ENCODE measurements at places on chromosomes 2 and 18.

DNA sequence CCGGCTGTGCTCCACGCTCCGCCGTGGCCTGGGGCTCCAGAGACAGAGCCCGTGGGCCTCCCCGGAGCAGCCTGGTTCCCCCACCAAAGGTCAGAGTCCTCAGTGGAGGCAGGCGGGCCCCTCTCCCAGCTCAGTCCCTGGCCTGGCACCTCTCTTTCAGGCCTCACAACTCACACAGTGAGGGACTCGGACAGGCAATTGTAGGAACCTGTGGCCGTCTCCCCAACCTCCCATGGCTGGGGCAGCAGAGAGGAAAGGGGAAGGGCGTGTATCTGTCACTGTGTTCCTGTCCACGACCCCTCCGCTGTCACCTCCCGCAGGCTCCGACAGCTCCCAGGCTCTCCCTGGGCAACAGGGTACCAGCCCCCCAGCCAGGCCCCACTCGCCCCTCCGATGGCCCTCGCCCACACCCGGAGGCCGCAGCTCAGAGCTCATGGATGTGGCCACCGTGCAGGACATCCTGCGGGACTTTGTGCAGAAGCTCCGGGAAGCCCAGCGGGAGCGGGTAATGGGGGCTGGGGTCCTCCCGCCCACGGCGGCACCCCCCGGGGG is 32.4 kb upstream of the SNED1 start:
- DNase-seq = no peak

GRCh38 chr2:31956312-31956711 is 54.5 kb downstream of the MEMO1 start:
- DNase-seq = no peak

- DNase-seq = no peak
Measured at GRCh38 chr18:9796935-9797549, 88.7 kb upstream of the TXNDC2 start.

DNA sequence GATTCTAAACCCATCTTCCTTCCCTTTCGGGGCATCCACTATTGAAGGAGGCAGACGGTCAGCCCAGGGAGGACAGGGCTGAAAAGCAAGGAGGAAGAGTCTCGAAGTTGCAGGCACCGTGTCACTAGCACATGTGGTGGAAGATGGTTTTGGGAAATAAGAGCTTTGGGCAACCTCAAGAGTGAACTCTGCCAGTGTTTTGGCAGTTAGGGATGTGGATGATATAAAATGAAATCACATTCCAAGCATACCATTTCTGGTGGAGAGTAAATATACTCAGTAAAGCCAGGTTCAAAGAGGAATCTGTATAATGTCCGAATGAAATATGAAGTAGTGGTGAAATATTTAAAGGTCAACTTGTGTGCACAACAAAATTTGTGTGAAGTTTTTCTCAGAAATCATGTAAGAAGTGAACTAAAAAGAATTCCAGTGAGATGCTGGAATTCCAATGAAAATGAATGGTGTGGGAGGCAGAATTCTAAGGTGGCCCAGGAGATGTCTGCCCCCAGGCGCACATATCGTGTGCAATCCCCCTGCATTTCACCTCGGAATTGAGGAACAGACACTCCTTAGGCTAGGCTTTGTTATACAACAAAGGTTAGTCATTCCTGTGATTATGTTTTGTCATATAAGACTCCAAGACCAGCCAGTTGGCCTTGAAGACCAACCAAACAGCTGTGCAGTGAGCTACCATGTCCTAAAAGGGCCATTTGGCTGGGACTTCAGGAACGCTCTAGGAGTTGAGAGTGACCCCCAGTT is 147.1 kb downstream of the SH3BP4 start:
- DNase-seq = no peak

GRCh38 chr2:101305035-101305434 is 3.5 kb downstream of the RNF149 start:
- DNase-seq = no peak

DNA sequence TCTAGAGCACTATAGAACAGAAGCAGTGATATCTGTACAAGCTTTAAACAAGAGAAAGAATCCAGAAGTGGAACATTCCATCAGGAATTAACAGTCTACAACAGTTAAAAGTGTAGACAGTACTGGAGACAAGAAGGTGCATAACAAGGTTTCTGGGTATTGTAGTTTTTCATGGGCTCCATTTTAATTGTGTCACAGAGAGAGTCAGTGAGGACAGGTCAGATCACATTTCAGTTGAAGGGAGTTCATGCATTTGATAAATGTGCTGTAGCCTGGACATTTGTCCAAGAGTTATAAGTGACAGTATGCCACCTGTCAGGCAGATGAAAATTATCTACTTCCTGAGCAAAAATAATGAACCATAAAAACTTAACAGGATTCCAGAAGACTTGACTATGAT is 328.6 kb downstream of the CNTNAP5 start:
- DNase-seq = no peak

GRCh38 chr2:156345582-156345981 is 13.1 kb upstream of the NR4A2 start:
- DNase-seq = no peak

DNA sequence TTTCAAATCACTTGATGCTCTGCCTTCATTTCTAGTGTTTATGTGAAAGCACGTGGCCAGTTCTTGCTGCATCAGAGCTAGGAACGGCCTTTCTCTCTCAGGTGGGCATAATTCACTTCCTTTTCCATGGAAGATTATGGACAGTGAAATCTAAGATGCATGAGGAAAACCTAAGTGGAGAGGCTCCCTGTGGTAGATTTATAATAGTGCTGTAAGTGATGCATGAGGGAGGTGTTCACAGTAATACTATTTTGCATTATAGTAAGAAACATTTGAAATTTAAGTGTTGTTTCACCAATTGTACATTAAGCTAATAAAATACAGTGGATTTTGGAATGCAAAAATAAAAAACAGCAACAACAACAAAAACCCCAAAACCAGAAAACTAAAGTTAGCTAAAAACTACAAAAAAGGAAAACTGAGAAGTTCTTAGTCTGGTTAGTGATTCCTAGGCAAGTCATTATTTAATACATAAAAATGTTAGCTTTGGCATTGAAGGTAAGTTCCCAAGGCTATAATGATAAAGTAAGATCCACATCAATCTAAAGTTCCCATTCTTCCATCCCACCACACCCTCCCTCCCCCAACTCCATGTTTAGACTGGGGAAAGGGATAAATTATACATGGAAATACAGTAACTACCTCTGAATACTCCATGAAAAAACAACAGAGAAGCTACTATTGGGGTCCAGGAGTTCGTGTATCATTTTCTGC is 153.9 kb downstream of the NAPG start:
- DNase-seq = no peak

DNA sequence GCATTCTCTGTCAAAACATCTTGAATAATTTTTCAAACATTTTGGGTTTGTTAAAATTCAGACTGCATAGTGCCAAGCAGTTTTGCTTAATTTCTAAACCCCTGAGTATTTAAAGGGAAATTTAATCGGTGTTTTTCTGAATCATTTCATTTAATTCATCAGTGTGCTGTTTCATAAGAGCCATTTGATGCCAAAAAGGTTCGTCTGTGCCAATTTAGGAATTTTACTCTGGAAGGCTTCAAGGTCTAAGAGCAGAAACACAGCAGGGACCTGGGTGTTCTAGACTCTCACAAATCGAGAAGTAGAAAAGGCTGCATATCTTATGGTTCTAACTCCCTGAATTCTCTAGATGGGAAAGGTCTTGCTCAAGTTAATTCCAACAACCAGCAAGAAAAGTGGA is 311.9 kb upstream of the NT5C1B start:
- no peak for DNase-seq

DNA sequence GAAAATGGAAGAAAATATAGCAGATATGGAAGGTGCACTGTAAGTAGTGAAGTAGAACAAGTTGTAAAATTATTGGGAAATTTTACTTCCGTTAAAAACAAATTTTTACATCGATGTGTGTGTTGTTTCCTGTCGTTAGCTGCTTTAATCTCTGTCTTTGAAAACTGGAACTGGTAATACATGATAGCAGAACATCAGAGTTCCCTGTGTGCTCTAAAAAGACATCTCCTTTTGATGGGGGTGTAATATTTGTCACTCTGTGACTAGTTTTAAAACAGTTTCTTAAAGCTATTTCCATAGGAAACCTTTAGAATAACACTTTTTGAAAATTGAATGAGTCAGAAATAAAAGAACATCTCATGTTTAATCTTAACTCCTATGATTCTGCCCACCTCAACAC is 43.5 kb downstream of the COX7A2L start:
- DNase-seq = no peak

GRCh38 chr18:35811896-35812295 is 160.6 kb upstream of the RMP24 start:
- no peak for DNase-seq

DNA sequence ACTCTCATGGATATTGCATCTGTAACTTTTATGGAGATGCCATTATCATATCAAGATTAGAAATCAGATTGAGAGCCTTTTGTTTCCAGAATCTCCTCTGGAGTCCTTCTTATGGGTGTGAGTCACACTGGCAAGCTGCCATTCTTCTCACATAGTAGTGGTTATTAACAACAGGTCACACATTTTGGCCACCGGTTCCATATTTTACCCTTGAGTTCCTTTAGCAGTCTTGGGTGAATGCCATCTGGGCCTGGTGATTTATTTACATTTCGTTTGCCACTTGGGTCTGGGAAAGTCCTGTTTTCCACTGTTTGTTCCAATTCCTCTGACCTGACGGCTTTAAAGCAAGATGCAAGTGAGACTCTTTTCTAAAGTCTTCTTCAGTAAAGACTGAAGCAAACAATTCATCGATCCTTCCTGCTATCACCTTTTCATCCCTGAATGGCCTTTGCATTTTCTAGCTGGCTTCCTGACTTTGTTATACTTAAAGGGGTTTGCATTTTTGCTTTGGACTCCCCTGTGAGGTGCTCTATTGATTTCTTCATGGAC is 80.5 kb upstream of the CAVIN2 start:
- DNase-seq = no peak

DNA sequence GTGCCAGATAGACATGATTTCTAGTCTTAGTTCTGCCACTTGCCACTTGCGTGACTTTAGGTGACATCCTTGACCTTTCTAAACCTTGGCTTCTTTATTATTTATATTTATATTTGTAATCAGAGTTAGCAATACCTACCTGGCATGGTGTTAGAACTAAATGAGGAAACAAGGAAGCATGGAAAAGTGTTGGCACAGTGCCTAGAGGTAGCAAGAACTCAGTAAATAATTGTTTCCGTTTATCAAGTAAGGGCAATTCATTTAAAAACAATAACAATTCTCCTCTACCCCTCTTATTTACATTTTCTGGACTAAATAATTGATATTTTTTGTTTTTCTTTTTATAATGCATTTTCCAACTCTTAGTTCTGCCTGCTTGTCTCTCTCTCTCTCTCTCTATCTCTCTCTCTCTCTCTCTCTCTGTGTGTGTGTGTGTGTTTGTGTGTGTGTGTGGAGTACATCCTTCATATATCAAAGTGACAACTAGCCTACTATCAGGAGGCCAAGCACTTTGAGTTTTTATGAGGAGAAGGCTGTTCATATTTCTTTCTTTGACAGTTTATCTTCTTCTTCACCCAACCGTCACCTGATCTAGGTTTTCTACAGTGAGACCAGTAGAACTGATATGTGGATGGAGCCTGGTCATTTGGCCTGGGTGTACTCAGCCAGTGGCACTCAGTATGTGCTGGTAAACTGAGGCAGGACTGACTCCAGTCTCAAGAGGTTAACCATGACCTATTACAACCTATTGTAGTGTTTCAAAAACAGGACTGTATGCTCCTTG is 134.5 kb downstream of the LRRTM1 start:
- DNase-seq = no peak

DNA sequence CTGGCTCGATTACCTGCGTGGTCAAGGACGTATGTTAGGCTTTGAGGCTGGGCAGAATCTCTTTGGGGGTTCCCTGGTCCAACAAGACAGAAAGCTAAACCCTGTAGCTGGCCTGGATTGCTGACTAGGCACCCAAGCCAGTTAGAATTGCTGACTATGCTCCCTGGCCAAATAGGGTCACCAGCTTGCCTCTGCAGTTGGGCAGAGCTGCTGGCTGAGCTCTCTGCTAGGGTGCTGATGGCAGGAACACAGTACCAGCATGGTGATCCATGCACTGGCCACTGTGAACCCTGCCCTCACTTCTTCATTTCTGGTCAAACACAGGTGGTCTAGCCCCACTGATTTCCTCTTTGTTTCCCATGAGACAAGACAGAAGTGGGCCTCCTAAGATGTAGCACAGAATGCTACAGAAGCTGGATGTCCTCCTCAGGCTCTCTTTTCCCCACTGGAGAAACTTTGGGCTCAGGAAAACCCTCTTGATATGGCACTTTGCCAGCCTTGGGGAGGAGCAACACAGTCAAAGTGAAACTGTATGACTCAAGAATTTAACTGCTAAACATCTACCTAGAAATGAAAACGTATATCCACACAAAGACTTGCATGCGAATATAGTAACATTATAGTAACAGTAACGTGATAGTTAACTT is 20.8 kb downstream of the SP140L start:
- DNase-seq = no peak

GRCh38 chr2:26570083-26570430 is 71.1 kb downstream of the CIB4 start:
- no peak for DNase-seq

GRCh38 chr2:102603904-102604303 is 15.4 kb upstream of the SLC9A2 start:
- DNase-seq = no peak

DNA sequence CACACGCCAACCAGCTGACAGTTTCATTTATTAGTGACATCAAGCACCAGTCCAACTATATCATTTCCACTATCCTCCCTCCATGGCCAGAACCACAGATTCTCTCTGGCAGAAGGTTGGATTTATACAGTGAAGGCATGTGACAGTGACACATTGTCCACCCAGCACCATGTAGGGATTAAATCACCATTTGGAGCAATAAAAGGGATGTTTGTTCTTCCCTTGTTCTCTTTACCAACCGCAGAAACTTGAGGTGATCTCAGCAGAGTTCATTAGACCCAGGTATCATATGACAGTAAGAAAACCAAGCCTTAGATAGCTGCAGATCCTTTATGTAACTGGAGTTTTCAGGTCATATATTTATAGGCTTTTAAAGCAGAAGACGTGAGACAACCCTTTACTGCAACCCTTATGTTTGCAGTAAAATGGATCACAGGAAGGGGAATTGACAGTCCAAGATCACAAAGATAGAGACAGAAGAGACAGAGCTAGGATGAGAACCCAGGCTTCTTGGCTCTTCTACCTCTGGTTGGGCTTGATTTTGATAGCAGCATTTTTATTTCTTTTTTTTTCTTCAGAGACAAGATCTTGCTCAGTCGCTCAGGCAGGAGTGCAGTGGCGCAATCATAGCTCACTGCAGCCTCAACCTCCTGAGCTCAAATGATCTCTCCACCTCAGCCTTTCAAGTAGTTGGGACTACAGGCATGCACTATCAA is 80.1 kb downstream of the XDH start:
- DNase-seq = no peak

DNA sequence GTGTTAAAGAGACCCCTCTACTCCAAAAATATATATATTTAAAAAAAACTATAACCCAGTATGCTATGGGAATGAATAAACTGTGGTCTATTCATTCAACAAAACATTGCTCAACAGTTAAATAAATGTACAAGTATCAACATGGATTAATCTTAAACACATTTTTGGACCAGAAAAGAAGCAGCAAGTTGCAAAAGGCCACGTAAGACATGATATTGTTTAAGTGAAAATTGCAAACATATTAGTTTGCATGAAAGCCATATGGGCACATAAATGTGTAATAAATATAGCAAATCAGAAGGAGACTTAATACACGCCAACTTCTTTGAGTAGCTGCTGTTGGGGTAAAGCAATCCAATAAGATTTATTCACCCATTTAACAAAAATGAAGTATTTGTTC is 321.5 kb downstream of the FBXO15 start:
- DNase-seq = no peak
